ENCODE measurements at places on chromosomes 5 and 9. TPM values are rescaled to one million over a fixed set of nuclear protein-coding genes. Genes with fewer than 3 reads are reported as not detected.

- DNase-seq, result no peak
Measured at GRCh38 chr5:83124593-83124992, 47.2 kb downstream of the XRCC4 start.

DNA sequence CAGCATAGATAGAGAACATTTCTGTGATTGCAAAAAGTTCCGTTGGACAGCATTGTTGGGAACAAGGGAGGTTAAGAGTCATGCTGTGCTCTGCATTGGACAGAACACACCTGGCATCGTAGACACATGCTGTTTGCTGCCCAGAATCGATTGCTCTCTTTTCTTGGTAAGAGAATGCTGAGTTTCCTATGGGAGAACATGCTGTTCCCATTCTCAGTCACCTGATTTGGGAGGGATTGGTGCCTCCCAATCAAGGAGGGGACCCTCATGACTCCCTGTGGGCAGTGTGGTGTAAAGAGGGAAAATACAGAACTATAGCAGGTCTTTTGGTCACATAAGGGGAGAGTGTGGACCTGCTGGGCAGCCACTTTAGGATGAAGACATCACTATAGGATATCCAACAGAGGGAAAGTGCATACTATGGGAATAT, 555.4 kb upstream of the CLINT1 start:
- DNase-seq, result no peak

RNF183 gene
- not detected for polyA plus RNA-seq

- DNase-seq, result no peak
Measured at GRCh38 chr5:80070338-80071056, 35.3 kb downstream of the THBS4 start.

- DNase-seq, result peak; percentile 41
Measured at GRCh38 chr9:91378695-91379127, 17.0 kb upstream of the AUH start.

OR1Q1 gene
- 1.1 TPM for polyA plus RNA-seq

- no peak for DNase-seq
Measured at GRCh38 chr5:109688630-109688969, 1.1 kb upstream of the MAN2A1 start.

- no peak for DNase-seq
Measured at GRCh38 chr5:51387884-51388275, 4.6 kb downstream of the ISL1 start.

All from BJ (cell line).